ENCODE measurements at places on chromosomes 16 and 17.

GRCh38 chr16:3754081-3754703, 36.9 kb upstream of the TRAP1 start:
- no peak for DNase-seq

DNA sequence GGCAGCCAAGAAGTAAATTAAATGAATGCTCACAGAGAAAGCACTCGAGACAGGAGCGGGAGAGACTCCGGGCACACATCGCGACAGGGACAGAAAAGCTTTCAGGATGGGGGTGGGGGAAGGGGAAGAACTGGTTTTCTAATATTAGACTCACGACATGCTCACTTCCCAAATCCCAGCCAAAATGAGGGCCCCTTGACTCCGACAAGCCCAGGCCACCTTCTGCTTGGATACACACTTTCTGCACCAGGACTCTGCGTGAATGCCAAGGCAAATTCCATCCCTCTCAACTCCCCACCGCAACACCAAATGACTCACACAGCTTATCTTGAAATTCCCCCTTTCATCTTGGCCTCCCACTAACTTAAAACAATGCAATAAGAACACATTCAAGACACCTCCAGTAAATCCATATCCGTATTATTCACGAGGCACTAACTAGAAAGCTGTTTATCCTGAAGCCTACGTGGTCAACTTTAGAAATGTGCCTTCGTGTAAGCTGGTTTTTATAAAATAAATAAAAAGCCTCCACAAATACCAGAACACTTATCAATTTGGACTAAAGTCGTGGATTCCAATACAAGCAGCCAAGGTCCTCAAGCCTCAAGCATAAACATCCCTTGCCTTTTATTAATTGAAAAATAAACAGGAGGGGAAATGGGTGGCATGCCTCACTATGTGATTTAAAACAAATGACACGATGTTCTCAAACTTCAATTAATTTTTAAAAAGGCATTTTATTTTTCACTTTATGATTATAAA, 46.1 kb downstream of the NXN start:
- DNase-seq, result no peak

GRCh38 chr16:79411805-79412204, 188.7 kb downstream of the MAF start:
- no peak for DNase-seq

- no peak for DNase-seq
Measured at GRCh38 chr17:32746280-32746679, 130.6 kb downstream of the MYO1D start.

- no peak for DNase-seq
Measured at GRCh38 chr16:65782611-65783600, 583.6 kb upstream of the CDH5 start.

All from cerebellar nuclear complex (tissue), 1 donor.